Fibroblast of gingiva (primary cell): ENCODE measurements at places on chromosomes 12 and 14.

DNA sequence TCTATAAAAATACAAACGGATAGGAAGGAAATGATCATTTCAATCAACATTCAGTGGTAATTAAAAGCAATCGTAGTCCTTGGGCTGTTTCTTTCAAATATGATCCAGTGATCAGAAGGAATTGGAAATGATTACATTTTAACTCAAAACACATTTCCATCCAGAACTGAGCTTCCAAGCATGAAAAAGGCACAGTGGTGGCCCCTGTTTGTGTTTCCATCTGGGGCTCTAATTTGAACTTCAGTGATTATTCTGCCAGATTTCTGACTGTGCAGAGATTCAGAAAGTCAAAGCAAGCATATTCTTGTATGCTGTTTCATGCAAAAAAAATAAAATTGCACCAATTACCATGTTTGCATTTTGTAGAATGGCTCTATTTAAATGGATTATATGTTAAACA lies 157.0 kb upstream of the LMNTD1 start:
- no peak for DNase-seq

DNA sequence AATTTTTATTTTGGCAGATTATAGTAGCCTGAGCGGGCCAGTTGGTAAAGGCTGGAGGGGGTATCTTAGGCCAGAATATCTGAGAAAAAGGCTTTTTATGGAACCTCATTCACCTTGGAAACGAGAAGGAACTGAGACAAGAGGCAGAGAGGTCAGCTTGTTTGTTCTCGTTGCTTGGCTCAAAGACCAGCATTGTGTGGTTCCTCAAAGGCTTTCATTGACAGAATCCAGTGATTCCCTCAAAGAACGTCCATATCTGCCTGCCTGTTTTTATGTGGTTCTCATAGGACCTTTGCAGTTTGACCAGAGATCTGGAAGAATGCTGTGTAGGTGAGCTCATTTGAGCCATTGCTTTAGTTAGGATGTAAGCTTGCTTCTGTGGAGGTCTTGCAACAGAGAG lies 117.3 kb downstream of the CFAP54 start:
- DNase-seq: no peak

DNA sequence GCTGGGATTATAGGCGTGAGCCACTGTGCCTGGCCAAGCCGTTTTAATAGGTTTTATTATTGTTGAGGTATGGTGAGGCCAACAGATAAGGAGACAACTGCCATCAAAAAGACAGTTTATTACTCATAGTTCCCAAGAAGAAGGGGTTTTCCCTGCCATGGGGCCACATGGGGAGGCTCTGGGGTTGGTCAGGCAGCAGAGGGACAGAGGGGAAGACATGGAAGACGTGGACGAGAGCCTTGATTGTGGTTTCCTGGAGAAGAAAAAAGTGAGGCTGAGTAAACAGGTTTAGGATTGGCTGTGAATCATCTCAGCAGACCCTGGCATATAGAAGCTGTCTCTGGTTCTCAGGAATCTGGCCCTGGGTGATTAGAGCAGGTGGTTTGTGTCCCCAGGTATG lies 69.9 kb downstream of the FOXN4 start:
- DNase-seq: no peak

DNA sequence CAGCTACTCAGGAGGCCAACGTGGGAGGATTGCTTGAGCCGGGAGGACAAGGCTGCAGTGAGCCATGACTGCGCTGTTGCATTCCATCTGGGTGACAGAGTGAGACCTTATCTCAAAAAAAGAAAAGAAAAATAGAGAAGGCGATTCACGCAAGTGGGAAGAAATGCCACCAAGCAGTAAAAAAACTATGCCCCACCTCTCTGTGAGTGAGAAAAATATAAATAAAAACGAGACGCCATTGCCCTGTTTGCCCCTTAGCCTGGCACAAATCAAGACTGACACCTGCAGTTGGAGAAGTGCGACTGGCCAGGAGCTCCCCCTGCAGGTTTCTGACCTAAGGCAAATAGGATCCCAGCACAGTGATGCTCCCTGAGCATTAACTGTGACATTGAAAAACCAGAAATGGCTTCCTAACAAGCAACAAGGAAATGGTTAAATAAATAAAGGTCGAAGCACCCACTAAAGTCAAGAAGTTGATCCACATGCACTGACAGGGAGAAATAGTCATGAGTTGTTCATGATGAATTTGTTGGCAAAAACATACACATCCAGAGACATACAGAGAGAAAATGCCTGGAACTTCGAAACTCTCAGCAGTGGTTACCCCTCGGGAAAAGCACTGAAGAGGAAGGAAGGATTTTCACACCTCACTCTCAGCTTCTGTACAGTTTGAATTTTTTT lies 21.1 kb downstream of the GSC start:
- DNase-seq: no peak

GRCh38 chr12:30427555-30427954 lies 268.1 kb downstream of the IPO8 start:
- no peak for DNase-seq

- DNase-seq: no peak
Measured at GRCh38 chr12:20262119-20262518, 106.2 kb upstream of the PDE3A start.

- DNase-seq: peak; percentile 71
Measured at GRCh38 chr12:130832561-130833209, 6.4 kb downstream of the STX2 start.

- DNase-seq: no peak
Measured at GRCh38 chr12:1435456-1435855, 158.9 kb downstream of the FBXL14 start.

DNA sequence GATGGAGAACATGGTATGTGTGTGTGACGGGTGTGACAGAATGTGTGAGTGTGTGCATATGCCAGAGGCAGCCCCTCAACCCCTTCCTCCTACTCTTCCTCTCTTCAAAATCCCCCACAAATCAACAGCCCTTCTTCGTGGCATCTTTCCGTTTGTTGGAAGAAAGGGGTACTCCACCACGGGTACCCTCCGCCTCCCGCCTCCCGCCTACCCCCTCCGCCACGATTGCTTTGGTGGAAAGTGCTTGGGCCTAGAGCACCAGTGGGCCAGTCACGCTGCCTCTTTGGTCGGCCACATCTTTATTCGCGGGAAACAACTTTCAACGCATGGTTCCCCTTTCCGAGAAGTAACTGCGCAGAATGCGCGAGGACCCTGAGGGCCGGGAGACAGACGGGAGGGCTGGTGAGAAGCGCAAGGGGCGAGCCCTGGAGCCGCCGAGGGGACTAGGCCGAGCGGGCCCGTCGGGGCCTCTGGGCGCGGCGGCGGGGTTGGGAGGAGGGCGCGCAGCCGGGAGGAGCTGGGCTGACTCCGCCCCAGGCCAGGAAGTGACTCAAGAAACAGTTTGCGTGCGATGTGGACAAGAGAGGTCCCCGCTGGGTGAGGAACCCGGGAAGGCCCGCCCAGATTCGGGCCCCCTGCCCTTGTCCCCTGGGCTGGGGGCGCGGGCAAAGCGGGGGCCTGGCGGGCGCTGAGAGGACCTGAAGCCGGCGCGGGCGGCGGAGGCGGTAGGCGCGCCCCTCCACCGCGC lies at the start of the genes CBLN3 and KHNYN:
TSS of gene CBLN3 (minus strand) at position 274 of the 748 bp plus-strand sequence. CDS start 614 bp downstream, outside the sequence.
TSS of gene KHNYN (plus strand) at position 560 of the 748 bp plus-strand sequence. CDS start 777 bp downstream, outside the sequence.
- peak; percentile 95 for DNase-seq

DNA sequence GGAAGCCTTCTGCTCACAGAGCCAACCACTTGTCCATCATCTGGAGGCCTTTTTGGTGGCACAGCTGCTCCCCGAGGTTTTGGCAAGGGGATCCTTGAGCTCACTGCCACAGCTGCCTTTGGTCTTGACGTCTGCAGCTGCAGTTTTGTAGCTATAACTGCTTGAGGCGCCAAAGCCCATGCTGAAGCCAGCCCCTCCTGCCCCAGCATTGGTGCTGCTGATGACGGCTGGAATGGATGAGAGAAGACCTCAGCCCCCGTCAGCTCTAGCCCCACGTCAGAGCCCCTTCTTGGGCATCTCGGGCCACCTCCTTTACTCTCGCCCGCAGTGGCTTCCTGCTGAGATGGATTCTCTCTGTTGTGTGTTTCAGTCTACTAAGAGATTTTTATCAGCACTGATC lies 12.3 kb upstream of the KRT74 start:
- no peak for DNase-seq

DNA sequence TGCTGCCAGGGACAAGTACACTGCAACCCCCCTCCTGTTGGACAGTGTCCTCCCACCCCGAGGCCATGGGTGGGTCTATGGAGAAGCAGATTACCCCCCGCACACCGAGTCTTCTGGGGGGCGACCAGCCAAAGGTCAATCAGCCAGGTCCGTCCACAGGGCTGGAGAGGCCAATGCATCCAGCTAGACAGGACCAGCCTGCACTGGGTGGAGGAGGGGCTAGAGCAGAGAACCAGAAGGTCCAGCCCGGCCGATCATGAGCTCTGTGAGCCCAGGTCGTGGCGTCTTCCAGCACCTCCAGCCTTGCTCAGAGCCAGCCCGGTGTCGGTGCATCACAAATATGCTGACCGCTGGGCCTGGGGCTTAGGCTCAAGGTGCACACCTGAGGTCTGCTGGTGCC lies 8.2 kb upstream of the ADSS1 start:
- no peak for DNase-seq

- no peak for DNase-seq
Measured at GRCh38 chr14:31834616-31835015, 242.5 kb upstream of the ARHGAP5 start.

DNA sequence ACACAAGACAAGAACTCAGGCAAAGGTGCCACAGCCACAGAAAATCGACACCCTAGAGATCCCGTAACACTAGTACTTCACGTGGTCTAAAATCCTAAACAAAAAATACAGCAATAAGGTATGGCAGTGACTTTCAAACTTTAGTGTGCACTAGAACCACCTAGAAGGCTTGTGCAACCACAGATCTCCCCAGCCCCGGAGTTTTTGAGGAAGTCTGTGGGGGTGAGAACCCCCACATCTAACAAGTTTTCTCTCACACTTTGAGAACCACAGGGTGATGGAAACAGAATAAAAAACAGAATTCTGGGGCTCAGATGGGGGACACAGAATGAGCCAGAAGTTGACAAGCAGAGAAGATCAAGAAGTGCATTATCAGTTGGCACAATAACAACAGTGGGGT lies 254.0 kb downstream of the ANO6 start:
- DNase-seq: no peak

DNA sequence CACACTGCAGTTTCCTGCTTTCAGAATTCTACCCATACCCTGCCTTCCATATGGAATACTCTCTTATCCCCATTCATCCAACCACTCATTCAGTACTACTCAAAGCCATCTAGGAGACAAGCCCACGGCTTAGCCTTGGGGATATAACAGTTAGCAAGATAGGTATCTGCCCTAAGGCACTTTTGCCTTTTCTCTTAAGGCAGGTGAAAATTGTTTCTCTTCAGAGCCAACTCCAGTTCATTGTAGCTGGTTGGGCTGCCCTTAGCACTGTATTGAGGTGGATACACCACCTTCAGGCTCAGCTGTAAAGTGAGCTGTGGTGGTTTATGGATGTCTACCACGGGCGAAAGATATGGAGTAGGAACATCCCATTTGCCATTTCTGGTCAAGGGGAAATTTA lies 729.7 kb upstream of the TBX3 start:
- DNase-seq: no peak

DNA sequence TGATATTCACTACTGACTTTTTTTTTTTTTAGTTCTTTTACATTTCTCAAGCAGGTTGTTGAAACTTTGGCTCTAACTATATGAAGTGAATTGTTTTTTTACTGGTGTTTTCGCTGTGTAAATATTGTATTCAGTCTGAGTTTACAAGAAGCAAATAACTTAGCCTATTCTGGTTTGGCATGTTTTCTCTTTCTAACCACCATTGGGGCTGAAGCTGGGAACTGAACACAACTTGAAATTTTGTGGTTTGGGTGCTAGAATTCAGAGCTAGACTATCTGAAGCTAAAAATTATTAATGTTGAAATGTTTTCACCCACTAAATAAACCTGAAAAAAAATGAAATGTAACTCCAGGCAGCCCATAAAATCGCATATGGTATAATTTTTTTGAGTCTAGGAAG lies 37.2 kb downstream of the RAD51B start:
- DNase-seq: peak; percentile 43

GRCh38 chr14:94646481-94646880 lies 34.3 kb downstream of the SERPINA3 start:
- DNase-seq: no peak

- no peak for DNase-seq
Measured at GRCh38 chr12:45768194-45768593, 38.7 kb downstream of the ARID2 start.

DNA sequence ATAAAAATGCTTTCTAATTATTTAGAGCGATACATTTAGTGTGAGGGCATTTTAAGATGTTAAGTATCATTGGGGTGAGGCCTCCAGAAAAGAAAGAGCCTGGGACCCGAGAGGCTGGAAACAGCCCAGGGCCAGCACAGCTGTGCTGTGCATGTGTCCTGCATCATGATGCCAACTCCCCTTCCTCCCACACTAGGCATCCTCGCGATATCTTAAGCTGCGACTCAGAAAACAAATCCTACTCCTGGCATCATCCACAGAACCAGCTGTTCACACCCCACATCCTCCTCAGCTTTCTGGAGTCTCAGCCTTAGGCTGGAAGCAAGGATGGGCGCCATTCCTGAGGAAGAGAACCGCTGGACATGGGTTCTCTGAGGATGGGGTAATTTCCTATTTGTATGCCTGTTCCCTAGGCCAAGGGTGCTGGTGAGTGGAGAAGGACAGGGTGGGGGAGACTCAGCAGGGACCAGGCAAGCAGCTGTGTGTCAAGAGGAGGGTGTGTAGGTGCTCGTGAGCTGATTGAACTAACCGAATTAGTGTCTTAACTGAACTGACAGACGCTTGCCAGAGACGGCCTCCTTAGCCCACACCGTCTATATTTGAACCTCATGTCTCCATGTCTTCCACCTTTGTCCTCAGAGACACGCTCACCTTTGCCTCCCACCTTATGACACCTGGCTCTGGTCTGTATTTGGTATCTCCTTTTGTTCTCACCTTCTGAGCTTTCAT lies 15.6 kb upstream of the MCRS1 start:
- DNase-seq: no peak

GRCh38 chr12:57765698-57766463 lies 997 bp downstream of the CYP27B1 start:
- no peak for DNase-seq

DNA sequence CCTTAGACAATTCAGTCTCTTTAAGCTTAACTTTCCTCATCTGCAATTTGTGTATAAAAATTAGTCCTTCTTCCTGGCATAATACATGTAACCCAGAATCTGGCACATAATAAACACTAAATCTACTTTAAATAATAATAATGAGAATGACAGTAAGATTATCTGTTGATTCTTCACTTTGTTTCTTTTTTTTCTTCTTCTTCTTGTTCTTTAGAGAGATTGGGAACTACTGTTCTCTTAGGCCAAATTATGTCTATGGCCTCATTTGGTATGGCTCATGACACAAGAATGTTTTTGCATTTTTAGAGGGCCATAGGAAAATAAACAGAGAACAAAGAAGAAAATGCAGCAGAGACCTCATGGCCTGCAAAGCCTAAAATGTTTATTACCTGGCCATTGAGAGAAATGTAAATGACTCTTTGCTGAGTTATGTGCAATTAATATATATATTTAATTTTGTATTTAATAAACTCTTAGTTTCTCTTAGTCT lies 275.8 kb downstream of the SLC6A15 start:
- peak; percentile 30 for DNase-seq
